ENCODE measurements at places on chromosomes 3 and 15.

DNA sequence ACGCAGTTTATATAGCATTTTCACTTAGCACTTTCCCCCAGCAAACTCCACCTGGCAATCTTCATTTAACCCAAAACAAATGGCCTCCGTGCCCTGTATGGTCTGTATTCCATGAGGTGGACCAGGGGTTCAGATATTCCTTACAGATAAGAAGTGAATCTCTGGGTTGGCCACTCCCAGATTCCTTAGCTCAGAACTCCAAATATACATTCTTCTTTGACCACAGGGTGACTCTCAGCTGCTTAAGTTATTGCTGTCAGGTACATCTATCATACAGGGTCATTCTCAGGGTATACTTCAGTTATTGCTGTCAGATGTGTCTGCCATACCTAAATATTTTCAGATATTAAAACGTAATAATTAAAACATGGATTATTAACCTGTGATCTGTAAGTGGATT is 229.8 kb downstream of the TBL1XR1 start:
- no peak for DNase-seq

DNA sequence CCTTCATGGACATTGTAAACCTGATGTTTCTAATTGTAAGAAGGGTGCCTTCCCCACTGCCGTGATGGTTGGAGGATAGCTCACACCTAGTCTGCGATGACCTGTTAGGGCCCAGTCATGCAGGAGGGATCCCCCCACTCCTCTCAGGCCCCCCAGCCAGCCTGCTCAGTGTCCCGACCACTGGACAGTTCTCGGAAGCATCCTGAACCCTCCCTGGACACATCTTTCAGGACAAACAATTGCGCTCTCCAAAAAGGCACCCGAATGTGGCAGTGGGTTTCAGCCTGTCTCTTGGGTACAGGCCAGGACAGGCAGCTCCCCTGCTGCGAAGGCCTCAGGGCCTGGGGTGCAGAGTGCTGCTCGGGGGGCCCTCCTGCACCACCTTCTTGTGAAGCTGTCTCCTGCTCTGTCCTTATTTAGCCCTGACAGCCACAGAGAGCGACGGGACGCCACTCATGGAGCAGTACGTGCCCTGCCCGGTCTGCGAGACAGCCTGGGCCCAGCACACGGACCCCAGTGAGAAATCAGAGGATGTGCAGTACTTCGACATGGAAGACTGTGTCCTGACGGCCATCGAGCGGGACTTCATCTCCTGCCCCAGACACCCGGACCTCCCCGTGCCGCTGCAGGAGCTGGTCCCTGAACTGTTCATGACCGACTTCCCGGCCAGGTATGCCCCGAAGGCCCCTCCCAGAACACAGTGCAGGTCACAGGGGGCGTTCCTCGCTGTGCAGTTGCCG is 132.3 kb downstream of the LRRK1 start:
- no peak for DNase-seq

- no peak for DNase-seq
Measured at GRCh38 chr3:72143966-72144717, 359.2 kb upstream of the PROK2 start.

DNA sequence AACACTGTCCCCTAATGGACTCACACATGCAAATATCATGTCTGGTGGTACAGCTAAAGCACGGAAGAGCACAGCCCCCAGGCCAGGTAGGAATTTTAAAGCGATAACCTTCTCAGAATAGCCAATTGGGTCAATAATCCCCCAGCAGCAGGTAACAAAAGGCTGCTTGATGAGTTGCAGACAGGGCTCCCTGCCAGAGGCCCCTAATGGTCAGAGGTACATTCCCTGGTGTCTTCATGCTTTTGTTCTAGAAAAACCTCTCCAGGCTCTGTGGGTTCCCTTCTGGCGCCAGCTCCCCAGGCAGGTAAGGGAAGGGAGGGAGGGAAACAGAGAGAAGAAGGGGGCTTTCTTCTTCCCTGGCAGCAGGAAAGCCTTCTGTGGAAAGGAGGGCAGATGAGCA is 43.4 kb upstream of the PRTG start:
- DNase-seq, result no peak

- DNase-seq, result no peak
Measured at GRCh38 chr3:101779822-101780381, 891 bp downstream of the NXPE3 start.

DNA sequence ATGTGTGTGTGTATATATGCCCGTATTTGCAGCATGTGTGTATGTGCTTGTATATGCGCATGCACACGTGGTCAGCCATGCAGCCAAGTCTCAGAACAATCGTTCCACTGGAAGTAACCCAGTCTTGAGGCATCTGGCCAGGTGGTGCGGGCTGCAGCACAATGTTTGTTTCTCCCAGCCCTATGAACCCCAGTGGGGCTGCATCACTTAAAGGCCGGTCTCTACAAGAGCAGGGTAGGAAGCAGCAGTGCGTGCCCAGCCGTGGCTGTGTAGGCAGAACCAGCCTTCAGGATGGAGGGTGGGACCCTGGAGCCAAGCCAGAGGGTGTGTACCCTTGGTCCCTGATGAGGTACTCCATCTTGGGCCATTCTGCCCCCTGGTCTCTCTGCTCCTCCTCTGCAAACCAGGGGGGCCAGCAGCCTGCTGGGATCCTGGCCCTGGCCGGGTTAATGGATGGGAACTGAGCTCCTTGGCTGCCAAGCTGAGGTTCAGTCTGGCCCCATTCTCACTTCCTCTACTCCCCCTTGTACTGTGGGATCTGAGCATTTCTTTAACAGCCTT is 11.8 kb downstream of the KLF13 start:
- DNase-seq, result no peak

GRCh38 chr3:128808672-128809071 is 70.7 kb upstream of the ACAD9 start:
- no peak for DNase-seq

- peak; percentile 69 for DNase-seq
Measured at GRCh38 chr3:133237380-133237779, 162.5 kb upstream of the BFSP2 start.

DNA sequence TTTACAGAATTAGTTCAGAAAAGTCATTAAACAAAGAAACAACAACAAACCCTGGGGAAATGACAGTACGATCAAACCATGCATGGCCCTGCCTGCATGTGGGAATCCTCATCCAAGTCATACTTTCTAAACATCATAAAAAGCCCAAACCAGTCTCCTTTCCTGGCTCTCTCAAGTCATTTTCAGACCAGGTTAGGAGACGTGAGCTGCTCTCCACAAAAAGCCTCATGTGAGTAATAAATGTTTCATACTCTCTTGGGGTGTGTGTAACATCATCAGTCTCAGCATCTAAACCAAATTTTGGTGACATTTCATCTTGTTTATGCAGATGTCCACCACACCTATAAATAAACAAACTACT is 18.9 kb downstream of the GREM1 start:
- no peak for DNase-seq

DNA sequence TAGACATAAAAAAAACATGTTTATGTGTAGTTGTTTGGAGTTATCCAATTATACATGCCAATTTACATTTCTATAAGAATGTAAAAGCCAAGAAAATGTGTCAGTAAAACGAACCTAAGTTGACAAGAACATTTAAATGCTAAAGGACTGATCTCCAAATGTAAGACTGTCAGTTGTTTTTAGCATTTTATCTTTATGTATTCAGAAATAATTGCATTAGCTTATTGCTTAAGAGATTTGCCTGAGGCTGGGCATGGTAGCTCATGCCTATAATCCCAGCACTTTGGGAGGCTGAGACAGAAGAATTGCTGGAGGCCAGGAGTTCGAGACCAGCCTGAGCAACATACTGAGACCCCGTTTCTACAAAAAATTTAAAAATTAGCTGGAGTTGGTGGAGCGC is 26.9 kb downstream of the PXK start:
- DNase-seq, result no peak

DNA sequence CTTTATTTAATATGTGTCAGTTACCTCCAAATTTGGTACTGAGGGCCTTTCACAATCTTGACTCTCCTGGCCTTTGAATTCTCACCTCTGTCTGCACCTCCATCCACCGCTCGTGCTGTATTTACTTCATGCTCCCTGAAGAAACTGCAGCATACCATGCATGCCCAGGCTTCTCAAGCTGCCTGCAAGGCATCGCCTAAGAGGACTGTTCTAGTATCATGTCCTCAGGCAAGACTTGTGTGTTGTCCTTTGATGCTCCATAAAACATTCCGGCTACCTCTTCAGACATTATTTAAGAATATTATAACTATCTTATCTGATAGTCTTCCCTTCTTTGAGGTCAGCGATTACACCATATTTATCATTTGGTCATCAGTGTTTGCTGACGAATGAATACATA is 682.5 kb downstream of the NR2F2 start:
- no peak for DNase-seq

DNA sequence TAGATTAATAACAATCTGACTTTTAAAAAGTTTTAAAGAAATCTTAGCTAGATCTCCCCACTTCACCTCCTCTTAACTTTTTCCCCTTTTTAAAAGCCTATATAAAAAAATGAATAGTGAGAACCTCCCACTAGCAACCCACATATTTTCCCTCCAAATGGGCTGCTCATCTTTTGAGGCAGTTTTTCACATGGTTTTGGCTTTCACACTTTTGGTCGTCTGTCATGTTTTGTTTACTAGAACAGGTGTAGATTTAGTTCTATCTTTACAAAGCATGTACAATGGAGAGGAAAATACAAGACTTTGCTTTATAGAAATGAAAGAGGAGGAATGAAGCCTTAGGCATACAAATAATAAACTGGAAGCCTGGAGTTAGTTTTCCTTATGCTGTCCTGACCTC is 126.7 kb upstream of the EOMES start:
- DNase-seq, result no peak

DNA sequence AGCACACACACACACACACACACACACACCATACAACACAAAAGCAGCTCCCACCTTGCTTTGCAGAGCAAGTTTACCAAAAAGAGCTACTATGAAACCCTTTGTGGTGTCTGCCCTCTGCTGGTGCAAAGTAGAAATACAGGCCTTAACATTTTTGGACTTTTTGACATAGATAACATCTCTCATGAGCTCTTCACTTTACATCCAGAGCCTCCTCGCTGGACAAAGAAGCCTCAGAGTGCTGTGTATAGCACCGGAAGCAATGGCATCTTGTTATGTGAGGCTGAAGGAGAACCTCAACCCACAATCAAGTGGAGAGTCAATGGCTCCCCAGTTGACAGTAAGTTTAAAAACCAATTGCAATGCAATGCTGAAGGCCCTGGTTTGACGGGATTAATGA is 157.9 kb downstream of the CHL1 start:
- DNase-seq, result peak; percentile 85

DNA sequence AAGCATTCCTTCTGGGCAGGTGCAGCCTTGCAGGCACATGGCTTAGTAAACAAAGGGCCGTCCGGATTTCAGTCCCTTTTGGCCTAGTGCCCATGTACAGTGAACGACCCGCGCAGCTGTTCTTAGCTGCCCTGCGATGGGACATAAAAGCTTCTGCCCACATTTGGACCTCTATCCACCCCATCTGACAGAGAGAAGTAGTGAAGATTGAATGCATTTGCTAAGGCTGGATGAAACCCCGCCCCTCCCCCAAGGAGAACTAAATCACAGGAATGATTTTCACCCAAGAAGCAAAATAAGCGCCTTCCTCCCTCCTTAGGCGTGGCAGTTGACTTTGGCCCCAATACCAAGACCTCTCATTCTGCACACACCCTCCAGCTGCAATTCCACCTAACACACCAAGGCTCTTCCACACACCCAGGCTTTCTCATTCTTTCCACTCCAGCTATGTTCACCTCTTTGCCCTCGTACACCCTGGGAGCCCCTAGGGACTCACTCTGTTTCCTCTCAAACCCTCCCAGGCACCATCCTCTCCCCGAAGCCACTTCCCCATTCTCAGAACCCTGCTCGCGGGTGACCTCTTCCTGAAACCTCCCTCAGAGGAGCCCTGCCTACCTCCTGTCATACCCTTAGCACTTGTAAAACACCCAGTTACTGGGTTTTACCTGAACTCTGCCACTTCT is 14.1 kb upstream of the HRH1 start:
- no peak for DNase-seq

GRCh38 chr3:119562307-119562961 is 3.0 kb upstream of the CD80 start:
- no peak for DNase-seq

DNA sequence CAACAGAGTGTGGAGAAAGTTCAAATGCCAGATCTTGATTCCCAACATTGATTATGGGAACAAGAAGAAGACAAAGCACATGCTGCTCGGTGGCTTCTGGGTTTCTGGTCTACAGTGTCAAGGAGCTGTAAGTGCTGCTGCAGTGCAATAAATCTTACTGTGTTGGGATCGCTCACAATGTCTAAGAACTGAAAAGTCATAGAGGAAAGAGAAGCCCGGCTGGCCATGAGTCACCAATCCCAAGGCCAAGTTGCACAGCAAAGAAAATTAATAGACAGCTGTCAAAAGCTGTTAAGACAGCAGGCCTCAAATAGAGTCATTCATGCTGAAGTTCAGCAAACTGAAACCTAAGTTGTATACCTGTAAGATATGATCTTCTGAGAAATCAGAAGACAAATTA is 33.2 kb upstream of the SPPL2A start:
- no peak for DNase-seq

- no peak for DNase-seq
Measured at GRCh38 chr3:171129827-171130226, 103.3 kb upstream of the SLC2A2 start.

DNA sequence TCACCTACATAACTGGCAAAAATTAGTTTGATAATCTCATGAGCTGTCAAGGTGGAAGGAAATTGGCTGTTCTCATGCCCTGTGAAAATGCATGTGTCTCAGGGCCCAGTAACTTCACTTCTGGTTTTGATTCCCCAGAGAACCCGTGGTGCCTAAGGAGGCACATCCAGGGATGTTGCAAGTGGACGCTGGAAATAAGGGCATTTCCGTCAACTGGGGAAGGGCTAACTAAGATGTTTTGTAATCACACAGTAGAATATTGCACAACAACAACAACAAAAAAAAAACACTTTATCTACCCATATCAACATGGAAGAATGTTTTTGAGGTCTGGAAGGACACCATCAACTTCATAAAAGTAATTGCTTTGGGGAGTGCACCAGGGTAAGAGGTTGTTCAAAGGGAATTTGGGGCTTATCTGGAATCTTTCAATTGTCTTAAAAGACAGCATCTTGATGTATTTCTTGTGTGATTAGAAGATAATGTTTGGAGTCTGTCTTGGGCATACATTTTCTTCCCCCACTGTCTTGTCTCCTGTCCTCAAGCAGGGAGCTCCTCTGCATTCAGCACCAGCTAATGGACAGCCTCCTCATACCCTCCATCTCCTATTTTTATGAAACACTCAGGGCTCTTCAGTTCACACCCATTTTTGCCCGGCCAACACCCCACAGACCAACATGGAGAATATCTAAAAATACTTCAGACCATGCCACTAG is 37.2 kb upstream of the PRR20G start:
- DNase-seq, result no peak

- DNase-seq, result peak; percentile 82
Measured at GRCh38 chr3:68306571-68306970, 625.8 kb downstream of the TAFA4 start.

DNA sequence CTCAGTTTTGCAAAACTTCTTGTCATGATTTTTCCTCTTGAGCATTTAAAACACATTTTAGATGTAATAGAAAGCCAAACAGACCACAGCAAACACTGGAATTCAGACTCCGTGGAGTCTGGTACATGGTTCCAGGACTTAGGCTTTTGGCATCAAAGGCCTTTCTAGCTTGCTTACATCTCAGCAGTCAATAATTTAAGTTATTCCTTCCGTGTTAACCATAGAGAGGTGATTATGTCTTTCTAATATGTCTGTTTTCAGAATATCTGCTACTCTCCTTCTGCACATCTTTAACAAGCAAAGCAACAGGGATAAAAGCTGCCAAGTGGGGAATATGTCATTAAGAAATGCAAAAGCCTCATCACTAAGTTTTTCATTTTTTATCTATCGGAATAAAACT is 171.7 kb upstream of the CRBN start:
- no peak for DNase-seq

- peak; percentile 60 for DNase-seq
Measured at GRCh38 chr15:68930268-68931022, at the start of gene SPESP1. Gene SPESP1, plus strand, starts transcription at chr15:68930525. Its CDS starts 129 bp downstream, at chr15:68930654.

Measured in eye (tissue), 1 donor.